ENCODE measurements at places on chromosomes 11 and 22.

DNA sequence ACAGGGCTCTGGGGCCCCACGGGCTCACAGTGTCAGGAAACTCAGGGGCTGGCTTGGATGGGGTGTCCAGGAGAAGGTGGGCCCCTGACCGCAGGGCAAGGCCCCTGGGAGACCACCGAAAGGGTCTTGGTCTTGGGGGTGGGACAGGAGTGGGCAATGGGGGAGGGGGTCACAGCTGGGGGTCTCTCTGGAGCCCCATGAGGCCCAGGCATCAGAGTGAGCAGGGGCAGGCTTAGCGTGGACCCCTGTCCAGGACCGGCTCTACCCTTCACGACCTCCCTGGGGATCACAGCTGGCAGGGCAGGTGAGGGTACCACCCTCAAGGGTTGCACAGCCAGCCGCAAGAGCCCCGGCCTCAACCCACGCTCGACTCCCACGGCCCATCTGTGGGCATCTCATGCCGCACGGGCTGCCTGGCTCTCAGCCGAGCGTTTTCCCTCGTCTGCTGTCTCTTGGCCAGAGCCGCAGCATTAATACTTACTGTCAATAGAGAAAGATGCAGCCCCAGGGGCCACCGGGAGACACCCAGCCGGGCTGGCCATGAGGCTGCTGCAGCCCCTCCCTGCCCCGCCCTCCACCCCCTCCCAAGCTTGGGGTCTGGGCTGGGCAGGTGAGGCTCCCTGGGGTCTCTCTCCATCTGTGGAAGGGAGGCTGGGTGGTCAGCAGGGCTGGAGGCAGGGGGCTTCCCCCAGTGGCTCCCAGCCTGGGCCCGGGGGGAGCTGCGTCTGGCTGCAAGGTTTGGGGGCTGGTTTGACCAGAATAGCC is 662 bp downstream of the MUC5B start:
- DNase-seq = no peak

- peak; percentile 25 for DNase-seq
Measured at GRCh38 chr22:24060375-24060788, 49.3 kb downstream of the CABIN1 start.

DNA sequence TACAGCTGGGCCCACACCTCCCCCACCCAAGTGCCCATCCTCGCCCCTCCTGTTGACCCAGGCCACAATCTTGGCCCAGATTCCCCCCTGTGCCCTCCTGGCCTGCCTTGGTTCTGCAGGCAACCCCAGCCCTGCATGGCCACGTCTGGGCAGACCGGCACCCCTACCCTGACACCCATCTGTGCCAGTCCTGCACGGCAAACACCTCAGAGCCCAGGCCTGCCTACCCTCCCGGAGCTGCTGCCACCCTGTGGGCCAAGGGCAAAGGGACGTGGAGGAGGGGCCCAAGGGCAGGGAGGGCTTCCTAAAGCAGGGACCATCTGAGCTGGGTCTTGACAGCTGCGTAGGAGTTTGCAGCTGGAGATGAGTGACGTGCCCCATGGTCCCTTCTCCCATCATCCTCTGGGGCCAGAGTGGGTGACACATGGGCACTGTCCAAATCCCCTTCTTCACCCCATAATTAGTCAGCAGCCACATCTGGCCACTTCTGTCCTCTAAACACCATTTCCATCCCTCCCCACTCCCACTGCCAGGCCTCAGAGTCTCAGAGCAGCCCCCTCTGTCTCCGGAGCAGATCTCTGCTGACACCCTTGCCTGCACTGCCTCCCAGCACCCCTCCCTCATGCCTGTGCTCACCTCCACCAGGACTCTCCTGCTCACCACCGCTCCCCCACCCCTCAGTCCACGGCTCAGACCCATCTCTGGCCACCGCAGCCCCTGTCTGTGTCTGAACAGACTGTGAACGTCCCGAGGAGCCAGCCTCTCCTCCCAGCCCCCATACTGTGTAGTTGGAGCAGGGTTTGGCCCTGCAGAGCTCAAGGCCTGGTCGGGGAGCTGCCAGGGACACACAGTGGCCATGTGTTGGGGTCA is 35.6 kb upstream of the PPARA start:
- no peak for DNase-seq

DNA sequence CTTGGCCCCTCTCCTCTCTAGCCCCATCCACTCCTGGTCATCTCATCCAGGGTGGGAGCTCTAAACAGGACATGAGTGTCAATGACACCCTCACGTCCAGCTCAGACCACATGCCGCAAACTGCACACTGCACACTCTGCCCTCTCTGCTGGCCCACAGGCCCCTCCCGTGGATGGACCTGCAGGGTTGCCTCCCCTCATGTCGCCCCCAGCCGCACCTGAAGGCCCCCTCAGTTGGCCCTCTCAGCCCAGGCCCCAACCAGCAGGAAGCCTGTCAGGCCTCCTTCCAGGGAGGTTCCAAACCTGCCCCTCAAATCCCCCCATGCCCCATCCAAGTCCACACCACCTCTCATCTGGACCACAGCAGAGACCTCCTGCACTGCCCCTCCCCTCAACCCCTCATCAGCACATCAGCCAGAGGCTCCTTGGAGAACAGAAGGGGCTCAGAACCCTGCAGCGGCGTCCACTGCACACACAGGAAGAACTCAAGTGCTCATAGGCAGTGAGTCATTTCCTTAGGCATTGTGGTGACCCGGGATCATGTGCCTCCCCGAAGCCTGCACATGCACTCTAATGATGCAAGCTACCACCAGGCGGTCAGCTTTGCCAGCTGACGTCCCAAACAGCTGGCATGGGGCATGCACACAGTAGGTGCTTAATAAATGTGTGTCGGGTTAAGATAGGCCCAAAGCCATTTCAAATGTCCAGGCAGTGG is 12.9 kb upstream of the CDKN1C start:
- DNase-seq = no peak

DNA sequence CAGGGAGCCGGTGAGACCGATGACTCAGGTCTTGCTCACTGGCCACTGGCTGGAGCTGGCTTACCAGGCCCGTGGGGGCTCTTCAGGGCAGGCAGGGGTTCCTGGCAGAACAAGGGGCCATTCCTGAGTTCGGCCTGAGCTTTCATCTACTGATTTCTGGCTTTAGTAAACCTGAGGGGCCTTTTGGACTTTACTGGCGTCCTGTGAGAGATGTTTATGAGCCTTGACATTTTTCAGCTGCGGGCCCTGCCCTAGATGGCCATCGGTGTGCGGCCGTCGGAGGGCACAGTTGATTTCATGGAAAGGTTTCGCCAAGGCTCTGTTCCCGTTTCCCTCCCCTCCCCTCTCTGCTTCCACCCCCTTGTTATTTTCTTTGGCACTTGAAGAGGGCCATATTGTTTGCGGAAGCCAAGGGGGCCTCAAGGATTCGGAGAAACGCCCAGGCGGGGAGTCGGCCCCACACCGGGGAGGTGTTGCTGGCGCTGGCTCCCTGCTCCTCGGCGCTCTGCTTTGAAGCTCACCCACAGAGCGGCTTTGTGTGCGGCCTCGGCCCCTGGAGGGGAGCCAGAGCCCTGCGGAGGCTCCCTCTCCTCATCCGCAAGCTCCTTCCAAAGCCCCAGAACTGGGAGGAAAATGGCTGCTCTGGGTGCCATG is 17.7 kb downstream of the ELF5 start:
- DNase-seq = no peak
